ENCODE measurements at places on chromosomes 3 and 15.

GRCh38 chr3:46685446-46685845 lies 8.0 kb downstream of the ALS2CL start:
- DNase-seq, result no peak

GRCh38 chr3:196320137-196320536 lies 2.1 kb upstream of the DYNLT2B start:
- no peak for DNase-seq

DNA sequence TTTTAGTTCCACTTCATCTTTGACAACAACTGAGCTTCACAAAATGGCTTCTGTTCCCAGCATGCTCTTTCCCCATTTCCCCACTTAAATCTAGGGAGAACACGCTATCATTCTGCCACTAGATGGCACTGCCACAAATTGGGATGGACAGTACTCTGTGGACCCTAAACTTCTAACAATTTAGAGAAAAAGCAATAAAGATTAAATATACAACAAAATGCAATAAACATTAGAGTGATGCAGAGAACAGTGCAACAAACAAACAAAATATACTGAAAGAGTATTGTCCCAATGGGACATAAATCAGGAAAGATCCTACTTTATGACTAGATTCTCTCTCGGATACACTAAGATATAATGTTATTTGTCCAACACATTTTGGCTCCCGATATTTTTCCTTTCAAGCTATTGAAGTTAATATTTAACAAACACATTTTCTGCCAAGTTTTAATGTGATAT lies 169.7 kb upstream of the TMCO5A start:
- DNase-seq, result peak; percentile 14

GRCh38 chr3:110881069-110881468 lies 190.5 kb upstream of the NECTIN3 start:
- no peak for DNase-seq

DNA sequence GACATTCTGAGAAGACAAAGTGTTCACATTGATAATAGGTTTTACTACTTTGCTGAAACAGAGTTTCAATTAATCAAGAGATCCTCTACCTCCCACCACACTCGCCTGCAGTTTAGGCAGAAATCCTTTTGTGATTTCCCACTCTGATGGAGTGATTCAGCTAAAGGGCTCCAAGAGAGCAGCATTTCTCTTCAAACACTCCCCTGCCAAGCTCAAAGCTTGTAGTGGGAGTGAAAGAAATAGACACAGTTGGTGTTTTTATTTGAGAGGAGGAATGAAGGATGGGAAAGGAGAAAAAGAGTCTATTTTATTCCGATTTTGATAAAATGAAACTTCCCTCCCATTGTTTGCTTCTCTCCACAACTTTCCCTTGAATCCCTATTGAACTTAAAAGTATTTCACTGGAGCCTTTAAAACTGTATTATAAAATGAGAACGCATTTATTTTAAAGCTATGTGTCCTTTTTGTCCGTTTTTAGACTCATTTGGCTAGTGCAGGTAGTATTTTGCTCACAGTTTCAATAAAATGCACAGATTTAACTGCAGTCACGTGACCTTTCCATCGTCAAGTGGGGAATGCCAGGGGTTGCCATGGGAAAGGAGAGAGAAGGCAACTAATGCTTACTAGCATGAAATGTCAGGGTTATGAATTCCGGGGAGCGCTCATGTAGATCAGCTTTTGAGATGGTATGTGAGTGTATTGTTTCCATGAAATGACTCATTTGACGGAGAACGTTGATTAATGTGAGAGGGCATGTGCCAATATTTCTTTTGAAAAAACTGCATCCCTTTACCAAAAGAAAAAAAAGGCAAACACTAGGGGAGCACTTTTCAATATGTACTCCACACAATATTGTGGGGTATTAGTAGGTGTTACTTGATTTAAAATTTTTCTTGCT lies 7.7 kb upstream of the OSBPL11 start:
- no peak for DNase-seq

GRCh38 chr15:62462268-62462667 lies 297.2 kb upstream of the C2CD4B start:
- no peak for DNase-seq

GRCh38 chr15:68305420-68305871 lies 27.9 kb downstream of the FEM1B start:
- DNase-seq, result no peak

DNA sequence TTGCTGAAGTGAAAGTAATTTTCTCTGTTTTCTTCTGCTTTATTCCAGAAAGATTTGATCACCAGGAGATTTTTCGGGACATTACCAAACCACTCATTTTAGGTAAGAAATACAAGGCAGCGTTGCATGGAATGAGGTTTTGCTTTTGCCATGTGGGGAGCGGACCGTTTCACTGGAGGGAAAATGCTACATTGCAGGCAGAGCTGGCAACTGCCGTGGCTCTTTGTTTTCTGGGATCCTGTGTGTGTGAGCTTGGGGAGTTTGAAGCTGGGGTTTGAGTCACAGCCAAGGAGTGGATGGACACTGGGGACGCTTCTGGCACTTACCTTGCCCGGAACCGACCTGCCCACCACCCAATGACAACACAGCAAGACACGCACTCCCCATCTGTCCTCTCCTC lies 109.9 kb downstream of the APBA2 start:
- DNase-seq, result no peak

GRCh38 chr3:35276568-35276967 lies 362.8 kb upstream of the ARPP21 start:
- DNase-seq, result no peak

DNA sequence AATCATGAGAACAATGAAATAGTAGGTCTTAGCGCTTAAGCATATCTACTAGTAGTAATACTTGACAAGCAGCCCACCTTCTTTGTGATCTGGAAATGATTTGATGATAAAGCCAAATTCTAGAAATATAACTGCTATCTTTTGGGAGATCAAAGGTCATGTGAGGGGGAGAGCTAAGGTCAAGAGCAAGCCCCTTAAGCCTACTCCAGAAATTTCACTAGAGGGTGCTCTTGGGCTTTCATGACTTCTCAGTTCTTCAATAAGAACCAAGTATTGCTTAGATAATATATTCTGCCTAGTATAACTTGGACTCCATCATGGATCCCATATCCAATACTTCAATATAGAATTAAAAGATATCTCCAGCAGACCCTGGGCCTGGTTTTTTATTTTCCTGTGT lies 319.6 kb downstream of the ZBTB20 start:
- DNase-seq, result no peak

- DNase-seq, result no peak
These were observed 22.0 kb downstream of the CGNL1 start for GRCh38 chr15:57398336-57398735.

DNA sequence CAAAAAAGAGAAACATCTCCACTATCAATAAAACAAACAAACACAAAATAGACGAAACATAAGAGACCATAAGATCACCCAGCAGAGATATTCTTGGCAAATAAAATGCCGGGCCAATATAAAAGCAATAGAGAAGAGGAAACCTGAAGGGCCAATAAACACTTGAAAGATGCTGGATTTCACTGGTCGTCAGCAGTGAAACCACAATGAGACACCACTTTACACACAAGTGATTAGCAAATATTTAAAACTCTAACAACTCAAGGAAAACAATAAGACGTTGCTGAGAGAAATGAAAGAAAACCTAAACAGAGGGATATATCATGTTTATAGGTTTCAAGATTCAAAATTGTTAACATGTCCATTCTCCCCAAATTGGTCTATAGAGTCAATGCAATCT lies 148.5 kb downstream of the WDR76 start:
- DNase-seq, result no peak

GRCh38 chr3:100709842-100710260 lies 557 bp downstream of the TFG start:
- DNase-seq, result no peak
